ENCODE measurements at places on chromosomes 3 and 15.

DNA sequence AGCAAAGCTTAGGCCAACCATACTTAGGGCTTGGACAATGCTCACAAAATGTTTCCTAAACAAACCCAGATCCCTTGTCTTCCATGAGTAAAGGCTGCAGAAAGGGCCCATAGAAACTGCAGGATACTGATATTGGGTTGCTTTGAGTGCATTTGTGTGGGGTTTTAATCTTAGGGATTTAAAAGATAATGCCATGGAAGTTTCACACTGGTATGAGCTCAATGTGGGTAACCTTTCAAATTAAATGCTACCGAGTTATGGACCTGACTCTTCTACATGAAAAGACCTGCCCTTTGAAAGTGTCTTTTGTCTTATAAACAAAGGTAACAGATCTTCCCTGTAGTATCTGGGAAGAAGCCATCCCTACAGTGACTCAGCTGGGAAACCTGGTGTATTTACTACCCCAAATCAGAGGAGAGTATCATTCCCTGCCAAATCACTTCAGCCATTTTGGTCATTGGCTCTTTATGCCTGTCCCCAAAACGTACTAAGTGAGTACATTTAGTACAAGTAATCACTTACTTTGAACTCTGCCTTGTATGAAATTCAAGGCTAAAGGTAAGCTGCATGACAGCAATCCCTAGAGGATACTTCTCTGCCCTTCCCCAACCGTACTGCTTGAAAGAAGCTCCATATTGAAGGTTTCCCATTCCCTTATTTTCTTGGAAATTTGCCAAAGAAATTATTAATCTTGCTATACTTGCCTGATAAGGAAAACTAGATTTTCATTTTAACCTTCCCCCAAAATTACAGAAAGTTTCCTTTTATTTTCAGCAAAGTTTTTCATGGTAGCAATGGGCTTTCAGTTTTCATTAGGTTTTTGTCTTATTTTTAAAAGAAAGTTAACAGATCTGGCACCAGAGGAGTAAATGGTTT, 7.2 kb downstream of the TM4SF1 start:
- DNase-seq, result no peak

- DNase-seq, result no peak
Observed at GRCh38 chr15:67369359-67369998, 114.9 kb downstream of the IQCH start.

- no peak for DNase-seq
Observed at GRCh38 chr15:40702077-40702476, 7.1 kb downstream of the RAD51 start.

- DNase-seq, result no peak
Observed at GRCh38 chr3:134594331-134594741, 56.5 kb downstream of the KY start.

- DNase-seq, result no peak
Observed at GRCh38 chr3:169264711-169265110, 398.8 kb downstream of the MECOM start.

- DNase-seq, result no peak
Observed at GRCh38 chr3:19284974-19285373, 136.7 kb downstream of the KCNH8 start.

Data from stimulated activated CD8-positive, alpha-beta memory T cell treated with anti-CD3 and anti-CD28 coated beads, Interleukin-15, amount 100 ng/mL, for 4 hours (primary cell).